ENCODE measurements at places on chromosomes 5 and 9. TPM values are rescaled to one million over a fixed set of nuclear protein-coding genes. Genes with fewer than 3 reads are reported as not detected.

The CDO1 gene
- total RNA-seq: 25.4 TPM

The KCNN2 gene
- 18.6 TPM for total RNA-seq

The PTGR1 gene
- 28.5 TPM for total RNA-seq

The HBEGF gene
- total RNA-seq: 2.8 TPM

The GNA14 gene
- total RNA-seq: 3.2 TPM

The FGF1 gene
- 0.11 TPM for total RNA-seq

The PCDHGA7 gene
- 0.73 TPM for total RNA-seq

The BARX1 gene
- 2.1 TPM for total RNA-seq

The CCL27 gene
- total RNA-seq: not detected
